ENCODE measurements at places on chromosomes 7 and 10. TPM values are rescaled to one million over a fixed set of nuclear protein-coding genes. Genes with fewer than 3 reads are reported as not detected.

DNA sequence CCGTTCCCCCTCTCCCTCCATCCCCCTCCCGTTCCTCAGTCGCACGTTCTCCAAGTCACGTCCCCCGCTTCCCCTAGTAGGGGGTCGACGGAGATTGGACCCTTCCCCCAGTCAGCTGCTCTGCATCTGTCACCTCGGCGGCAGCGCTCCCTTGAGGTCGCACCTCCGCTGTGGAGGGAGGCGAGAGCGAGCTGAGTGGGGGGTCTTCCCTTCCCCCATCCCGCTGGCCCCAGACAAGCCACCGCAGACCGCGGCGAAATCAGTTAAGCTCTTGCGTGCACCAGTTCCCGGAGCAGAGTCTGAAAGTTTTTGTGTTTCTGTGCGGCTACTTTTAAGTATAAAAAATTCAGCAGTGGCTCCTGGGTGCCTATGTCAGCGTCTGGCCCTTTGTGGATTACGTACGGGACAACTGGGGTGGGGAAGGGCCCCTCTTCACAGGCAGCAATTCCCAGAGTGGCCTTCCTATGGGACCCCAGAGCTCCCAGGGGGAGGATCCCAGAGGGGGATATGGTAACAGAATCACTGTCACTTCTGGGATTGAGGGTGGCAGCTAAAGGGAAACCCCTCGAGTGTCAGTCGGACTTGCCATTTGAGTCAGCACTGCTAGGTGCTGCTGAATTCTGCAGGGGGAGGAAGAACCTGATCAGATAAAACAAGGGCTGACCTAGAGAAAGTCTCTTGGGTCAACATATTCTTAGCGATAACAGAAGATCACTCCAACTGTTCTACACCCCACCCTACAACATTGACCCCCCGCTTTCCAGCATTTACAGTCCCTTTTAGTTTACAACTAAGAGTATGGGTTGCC is 12.5 kb upstream of the DDIT4 start:
- H3K36me3 ChIP-seq: no peaks in the 10 kb centered on the region
- peak overlapping the region; percentile 95 for H3K27ac ChIP-seq
- H3K4me3 ChIP-seq: peak overlapping the region; percentile 91
- H3K27me3 ChIP-seq: no peaks in the 10 kb centered on the region

GRCh38 chr10:123574109-123574698 is 92.0 kb upstream of the GPR26 start:
- no peak overlapping the region for H3K4me3 ChIP-seq
- no peak for DNase-seq
- no peak overlapping the region for H3K27ac ChIP-seq
- H3K36me3 ChIP-seq: no peaks in the 10 kb centered on the region
- H3K4me1 ChIP-seq: no peaks in the 10 kb centered on the region
- H3K27me3 ChIP-seq: peaks cover 70% of the 10 kb centered on the region

- DNase-seq: no peak
- H3K36me3 ChIP-seq: no peaks in the 10 kb centered on the region
- no peak overlapping the region for H3K27ac ChIP-seq
- no peaks in the 10 kb centered on the region for H3K27me3 ChIP-seq
- no peaks in the 10 kb centered on the region for H3K4me1 ChIP-seq
Observed at GRCh38 chr7:38411404-38411803, 138.0 kb upstream of the TARP start.

FGL2 gene
- total RNA-seq: not detected

All from neural crest cell (in vitro differentiated cells).